ENCODE measurements at places on chromosomes 12 and 14. TPM values are rescaled to one million over a fixed set of nuclear protein-coding genes. Genes with fewer than 3 reads are reported as not detected.

DNA sequence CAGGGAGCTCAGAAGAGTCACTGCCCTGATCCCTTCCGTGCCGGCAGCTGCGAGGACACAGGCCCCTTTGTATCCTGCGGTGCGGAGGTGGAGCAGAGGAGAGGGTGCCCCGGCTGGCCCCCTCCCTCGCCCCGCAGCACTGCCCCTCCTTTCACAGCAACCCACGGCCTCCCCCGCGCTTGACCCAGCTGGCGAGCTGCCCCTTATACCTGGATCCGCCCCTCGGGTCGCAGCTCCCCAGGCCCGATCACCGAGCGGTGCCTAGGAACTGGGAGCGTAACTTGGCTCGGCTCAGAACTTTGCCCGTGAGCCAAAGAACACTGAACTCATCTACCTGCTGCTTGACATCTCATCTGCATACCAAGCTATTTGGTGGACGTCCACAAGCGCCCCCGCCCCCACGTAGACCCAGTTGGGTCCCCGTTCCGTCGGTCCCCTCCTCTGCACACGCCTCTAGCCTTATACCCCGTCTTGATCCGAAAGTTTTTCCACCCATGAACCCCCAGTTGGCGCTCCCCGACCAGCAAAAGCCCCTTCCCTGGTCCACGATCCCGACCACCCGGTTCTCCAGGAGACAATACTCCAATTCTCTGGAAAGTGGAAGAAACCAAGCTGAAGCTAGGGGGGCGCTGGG is 697 bp upstream of the DNAJC14 start:
- DNase-seq = no peak

DNA sequence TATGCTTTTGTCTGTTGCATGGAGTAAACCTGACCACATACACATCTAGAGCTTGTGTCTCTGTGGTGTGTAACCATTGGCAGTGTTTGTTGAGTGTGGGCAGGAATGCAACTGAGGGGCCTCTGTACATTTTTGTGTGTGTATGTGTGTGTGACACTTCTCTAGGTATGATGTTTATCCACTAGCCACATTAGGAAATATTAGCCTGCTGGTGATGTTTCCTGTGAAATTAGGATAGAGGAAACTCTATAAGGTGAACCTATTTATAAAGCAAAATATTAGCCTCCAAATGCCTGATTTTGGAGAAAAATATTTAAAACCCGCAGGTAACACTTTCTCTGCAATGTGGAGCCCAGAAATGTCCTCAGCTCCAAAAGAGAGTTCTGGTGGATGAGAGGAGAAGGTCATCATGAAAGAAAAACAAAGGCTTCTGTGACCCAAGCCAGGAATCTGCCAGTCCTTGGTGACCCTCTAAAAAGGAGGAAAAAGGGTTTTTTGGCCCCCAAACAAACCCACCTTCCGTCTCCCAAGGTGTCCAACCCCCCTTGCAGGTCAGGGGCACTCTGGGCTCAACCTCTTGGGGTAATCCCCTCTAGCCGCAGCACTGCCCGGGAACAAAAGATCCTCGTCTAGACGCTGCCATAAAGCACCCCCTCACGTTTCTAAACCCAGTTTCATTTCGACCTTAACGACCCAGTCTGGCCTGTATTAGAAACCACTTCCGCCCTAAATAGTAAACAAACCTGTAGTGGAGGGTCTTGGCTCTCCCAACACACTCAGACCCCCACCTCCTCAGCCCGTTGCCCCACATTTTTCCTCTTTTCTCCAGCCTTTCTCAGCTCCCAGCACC is 3.1 kb upstream of the HOTAIR start:
- peak; percentile 59 for DNase-seq

The JAG2 gene
- total RNA-seq = 1.9 TPM

DNA sequence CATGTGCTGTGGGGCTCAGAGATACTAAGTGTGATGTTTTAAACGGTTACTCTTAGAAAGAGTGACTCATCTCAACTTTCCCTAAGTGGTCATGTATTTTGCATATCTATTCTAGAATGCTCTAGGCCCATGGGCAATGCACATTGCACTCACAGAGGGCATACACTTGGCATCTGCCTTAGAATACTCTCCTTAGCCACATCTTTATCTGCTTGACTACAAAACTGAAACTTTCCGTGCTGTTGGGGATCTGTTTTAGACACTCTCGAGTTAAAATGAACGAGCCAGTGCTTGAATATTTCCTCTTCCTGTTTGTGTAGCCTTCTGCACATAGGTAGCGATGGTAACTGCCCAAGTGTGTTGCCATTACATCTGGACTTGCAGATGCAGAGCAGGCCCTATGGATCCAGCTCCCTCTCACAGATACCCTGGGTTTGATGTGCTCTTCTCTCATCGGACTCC is 180.5 kb downstream of the CAND1 start:
- DNase-seq = no peak

GRCh38 chr12:89573051-89573810 is 47.4 kb upstream of the POC1B start:
- no peak for DNase-seq

GRCh38 chr12:96698965-96699364 is 208.1 kb upstream of the NEDD1 start:
- DNase-seq = no peak

The SIVA1 gene
- total RNA-seq = 67.8 TPM

DNA sequence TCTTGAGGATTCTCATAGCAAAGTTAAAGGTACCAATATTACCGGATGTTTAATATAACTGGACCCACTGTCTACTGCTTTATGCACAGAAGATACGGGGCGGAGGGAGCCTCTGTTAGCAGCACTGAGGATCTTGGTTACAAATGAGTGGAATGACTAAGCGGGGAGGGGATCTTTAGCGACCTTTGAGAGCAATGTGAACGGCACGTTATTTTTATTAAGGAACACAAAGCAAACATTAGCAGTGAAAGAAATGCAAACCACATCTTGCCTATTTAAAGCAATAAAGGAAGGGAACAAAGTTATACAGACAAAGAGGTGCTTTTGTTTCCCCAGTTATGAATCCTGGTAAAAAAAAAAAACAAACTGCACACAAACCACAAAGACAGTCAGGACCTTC is 27.1 kb upstream of the PRMT8 start:
- no peak for DNase-seq

The FAIM2 gene
- 3.9 TPM for total RNA-seq

DNA sequence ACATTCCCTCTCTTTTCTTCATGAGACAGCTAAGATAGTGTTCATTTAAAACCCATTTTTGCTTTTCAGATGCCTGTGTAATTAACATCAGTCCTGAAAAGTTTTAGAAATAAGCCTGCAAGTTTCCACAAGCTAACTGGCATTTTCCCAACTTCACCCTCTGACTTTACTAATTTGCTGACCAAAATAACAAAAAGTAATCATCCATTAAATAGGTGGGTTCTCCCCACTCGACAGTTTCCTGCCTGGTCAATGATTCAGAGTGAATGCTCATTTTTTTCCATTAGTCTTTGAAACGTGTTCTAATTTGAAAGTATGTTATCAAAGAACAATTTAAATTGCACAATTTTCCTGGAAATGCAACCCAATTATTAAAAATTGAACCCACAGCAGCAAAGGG is 23.6 kb downstream of the NELL2 start:
- DNase-seq = no peak

The KERA gene
- not detected for total RNA-seq

The DHRS1 gene
- 8.7 TPM for total RNA-seq

- no peak for DNase-seq
Observed at GRCh38 chr12:6834254-6834653, 6.0 kb downstream of the P3H3 start.

DNA sequence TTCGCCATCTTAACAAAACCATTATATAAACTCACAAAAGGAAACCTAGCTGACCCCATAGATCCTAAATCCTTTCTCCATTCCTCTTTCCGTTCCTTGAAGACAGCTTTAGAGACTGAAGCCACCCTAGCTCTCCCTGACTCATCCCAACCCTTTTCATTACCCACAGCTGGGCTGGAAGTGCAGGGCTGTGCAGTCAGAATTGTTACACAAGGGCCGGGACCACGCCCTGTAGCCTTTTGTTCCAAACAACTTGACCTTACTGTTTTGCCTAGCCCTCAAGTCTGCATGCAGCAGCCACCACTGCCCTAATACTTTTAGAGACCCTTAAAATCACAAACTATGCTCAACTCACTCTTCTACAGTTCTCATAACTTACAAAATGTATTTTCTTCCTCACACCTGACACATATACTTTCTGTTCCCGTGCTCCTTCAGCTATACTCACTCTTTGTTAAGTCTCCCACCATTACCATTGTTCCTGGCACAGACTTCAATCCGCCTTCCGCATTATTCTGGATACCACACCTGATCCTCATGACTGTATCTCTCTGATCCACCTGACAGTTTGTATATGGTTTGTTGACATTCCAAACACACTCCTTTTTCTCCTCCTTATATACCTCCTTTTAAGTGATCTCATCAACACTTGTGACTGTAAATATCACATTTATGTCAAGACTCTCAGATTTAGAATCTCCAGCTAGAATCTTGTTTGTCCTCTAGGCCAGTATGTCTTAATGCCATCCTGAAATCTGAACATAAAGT is 208.7 kb downstream of the KITLG start:
- peak; percentile 76 for DNase-seq

- DNase-seq = no peak
Observed at GRCh38 chr12:52715416-52715815, 12.1 kb upstream of the KRT77 start.
